NCI-H2081 (cell line): ENCODE measurements at places on chromosomes 1 and 21.

DNA sequence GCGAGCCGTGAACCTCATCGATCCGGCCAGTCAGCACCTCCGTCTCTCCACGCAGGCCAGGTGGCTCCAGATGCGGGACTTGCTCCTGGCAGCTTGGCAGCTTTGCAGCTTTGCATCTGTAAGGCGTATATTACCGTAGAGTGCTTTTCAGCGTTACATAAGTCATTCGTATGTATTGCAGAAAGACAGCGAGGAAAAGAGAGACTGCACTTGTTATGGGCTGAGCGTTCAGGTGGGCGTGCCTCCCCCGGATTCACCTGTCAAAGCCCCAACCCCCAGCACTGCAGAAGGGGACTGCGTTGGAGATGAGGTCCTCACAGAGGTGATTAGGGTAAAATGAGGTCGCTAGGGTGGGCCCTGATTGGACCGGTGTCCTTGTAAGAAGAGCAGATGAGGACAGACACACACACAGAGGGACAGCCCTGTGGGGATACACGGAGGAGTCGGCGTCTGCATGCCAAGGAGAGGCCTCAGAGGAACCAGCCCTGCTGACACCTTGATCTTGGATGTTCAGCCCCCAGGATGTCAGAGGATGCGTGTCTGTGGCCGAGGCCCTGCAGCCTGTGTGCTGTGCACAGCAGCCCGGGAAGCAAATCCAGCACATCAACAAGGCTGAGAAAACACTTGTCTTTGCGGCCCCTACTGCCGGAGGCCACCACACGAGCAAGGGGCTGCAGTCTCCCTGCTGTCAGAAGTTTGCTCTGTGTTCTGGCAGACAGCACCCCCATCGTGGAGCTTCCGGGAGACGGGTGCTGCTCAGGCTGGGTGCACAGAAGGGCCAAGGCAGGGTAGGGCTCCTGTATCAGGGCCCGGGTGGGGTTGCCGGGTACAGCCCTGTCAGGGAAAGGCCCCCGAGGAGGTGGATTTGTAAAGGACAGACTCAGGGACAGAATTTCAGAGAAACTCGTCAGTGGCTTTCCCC is 10.9 kb upstream of the AGPAT3 start:
- DNase-seq = no peak

DNA sequence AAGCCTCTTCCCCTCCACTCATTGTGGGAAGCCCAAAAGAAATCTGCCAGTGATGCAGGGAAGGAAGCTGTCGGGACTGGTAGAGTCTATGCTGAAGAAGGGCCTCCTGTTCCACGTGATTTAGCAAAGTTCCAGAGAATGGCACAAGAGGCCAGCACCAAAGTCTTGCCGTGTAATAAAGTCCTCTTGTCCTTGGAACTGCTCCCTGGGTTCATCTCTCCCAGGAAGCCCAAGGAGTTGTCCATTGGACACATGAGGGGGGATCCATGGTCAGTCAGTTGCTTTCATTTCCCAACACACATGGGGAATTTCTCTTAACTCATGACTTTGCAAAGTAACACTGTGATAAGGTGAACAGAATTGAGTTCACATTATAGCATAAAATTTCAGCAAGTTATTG is 116.1 kb upstream of the RAB4A start:
- DNase-seq = no peak

DNA sequence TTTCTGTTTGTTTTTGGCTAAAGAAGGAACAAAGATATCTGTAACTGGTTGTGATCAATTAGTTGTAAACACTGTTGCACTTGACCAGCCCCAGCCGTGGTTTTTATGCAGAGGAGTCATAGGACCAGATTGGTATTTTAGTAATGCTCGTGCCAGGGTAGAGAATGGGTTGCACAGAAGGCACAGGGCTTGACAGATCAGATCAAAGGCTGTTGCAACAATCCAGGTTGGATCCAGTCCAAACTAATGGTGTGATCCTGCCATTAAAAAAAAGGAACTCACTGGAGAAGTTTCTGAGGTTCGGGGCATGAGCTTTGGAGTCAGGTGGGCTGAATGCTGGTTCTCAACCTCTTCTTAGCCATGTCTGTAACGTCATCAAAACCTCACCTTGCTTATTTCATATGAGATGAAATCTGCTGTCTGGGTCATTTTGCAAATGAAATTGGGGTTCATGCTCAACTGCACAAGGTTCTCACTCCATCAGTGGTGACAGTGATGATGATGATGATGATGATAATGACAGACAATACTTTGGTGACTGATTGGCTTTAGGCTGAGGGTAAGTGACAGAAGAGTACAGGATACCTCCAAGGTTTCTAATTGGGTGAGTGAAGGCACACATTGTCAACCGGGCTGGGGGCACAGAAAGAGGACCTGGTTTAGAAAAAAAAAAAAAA is 43.1 kb downstream of the ZNF281 start:
- DNase-seq = no peak

DNA sequence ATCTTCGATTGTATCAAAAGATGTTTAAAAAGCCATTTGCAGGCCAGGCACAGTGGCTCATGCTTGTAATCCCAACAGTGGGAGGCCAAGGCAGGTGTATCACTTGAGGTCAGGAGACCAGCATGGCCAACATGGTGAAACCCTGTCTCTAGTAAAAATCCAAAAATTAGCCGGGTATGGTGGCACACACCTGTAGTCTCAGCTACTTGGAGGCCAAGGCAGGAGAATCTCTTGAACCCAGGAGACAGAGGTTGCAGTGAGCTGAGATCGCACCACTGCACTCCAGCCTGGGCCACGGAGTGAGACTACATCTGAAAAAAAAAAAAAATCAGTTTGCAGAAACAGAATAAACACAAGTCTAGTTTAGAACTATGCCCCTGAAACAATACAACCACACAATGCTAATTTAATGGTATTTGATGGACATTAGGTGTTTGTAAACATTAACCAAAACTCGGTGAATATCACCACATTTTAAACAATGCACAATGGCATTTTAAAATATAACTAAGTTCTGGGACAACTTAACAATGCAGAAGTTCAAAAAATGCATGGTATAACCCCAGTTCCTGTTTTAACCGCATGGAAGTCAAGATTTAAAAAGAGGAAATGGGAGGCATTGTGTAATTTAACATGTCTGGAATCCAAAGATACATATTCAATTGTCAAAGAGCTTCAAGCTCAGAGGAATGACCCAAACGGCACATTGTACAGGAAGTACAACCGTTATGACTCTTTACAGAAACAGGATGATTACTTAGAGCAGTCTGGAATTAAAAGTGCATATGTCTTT is 7.1 kb upstream of the PTTG1IP start:
- no peak for DNase-seq

- DNase-seq = no peak
Observed at GRCh38 chr1:69315823-69316222, 251.9 kb upstream of the LRRC7 start.

- no peak for DNase-seq
Observed at GRCh38 chr21:39972976-39973770, 105.9 kb downstream of the PCP4 start.

- no peak for DNase-seq
Observed at GRCh38 chr1:208333676-208334075, 89.5 kb upstream of the PLXNA2 start.

DNA sequence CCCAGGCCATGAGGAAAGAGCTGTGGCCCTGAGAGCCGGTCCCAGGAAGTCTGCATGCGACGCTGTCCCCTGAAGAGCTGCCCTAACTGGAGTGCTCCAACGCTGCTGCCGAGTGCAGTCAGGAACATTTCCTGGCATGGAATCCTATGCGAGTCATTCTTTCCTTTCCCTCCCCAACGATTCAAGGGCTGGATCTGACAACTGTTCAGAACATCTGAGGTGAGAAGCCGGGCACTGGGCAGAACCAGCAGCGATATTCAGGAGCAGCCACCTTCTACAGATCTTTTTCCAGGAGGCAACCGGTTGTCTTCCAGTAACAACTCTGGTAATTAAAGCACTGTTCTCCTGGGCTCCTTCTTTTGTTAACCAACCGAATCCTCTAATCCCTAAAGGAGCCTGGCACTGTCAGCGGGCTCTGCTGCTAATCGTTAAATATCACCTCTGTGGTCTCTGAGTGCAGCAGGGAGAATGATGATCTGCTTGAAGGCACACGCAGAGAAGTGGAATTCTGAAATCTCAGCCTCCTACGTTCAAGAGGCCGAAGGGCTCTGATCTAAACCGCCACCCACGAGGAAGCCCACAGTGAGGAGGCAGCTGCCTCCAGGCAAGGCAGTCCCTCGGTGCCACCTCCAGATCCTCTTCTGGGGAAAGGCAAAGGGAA is 55.8 kb downstream of the SLC45A1 start:
- DNase-seq = no peak

DNA sequence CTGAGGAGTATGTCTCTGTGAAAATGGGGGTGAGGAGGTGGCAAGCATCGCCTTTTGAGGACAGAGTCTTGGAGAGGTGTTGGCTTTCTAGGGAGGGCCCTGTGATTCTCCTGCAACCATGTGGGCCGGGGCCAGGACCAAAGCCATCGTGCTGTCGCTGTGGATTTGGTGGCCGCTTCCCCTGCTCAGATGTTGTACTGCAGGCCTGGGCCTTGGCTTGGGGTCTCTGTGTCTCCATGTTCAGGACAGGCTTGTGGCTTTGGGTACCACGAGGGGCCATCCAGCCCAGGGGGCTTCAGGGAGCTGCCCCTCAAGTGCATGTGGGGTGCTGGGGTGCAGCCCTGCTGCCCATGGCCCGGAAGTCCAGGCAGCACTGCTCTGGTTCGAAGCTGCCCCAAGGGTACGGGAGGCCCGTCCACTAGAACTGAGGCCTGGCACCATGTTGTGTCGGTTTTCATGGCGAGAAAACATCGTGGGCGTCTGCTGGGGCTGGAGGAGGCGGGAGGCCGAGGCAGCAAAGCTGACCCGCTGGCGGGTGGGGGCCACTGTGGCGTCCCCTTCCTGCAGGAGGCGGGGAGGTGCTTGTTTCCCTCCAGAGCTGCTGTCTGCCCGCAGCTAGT is 55.4 kb downstream of the SKI start:
- no peak for DNase-seq
